ENCODE measurements at places on chromosomes 16 and 17. TPM values are rescaled to one million over a fixed set of nuclear protein-coding genes. Genes with fewer than 3 reads are reported as not detected.
A peak's percentile ranks its signal among the peaks of the same experiment; 100 is the strongest.

DNA sequence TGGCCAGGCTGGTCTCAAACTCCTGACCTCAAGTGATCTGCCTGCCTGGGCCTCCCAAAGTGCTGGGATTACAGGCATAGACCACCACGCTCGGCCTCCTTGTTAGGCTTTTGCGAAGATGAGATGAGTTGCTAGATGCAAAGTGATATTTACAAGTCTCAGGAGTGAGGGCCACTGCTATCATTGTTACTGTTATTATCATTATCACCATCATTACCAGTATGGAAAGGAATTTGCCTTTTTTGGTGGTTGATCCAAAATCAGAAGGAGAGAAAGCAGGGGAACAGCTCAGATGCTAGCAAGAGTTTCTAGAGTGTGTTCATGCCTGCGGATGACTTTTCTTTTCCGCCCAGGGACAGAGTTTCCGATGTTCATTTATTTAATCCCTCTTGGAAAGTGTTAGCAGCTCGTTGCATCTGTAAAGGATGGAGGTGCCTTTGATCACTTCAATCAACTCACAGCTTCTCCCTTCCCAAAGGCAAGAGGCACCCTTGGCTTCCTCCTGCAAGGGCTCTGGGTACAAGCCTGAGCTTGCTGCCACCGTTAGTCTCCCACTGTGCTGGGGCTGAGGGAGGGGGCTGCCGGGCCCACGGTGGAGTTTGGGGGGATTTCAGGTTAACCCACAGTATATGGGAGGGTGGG lies 21.6 kb downstream of the ITPRIPL2 start:
- DNase-seq = no peak

DNA sequence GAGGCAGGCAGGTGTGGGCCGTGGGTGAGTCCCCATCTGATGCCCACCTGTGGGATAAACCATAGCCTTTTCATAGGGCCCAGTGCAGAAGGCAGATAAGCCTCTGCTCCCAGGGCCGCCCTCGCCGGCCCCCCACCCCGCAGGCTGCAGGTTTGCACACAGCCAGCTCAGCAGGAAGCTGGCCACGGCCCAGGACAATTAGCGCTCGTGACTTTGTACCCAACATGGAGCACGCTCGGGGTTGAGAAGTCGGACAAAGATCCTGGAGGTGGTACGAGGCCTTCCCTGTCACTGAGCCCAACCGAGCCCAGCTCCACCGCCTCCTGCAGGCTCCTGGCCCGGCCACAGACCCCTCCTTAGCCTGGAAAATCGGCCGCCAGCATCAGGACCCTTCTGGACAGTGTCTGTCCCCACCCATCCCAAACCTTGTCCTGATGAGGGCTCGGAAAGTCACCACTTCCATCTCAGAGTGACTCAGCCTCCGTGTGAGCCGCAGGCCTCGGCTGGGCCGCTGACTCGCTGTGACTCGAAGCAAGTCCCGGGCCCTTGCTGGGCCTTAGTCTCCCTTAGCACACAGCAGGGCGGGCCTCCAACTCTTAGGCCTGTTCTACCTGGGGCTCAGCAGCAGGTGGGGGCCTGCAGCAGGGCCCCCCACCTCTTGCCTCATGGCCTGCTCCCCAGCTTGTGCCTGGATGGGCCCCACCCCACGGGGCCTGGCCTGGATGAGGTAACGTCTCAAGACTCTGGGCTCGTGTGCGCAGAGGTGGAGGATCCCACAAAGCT lies 22.7 kb downstream of the FAM83G start:
- DNase-seq = peak; percentile 99

Gene MLYCD
- total RNA-seq = 5.6 TPM

Gene AHSP
- total RNA-seq = not detected

DNA sequence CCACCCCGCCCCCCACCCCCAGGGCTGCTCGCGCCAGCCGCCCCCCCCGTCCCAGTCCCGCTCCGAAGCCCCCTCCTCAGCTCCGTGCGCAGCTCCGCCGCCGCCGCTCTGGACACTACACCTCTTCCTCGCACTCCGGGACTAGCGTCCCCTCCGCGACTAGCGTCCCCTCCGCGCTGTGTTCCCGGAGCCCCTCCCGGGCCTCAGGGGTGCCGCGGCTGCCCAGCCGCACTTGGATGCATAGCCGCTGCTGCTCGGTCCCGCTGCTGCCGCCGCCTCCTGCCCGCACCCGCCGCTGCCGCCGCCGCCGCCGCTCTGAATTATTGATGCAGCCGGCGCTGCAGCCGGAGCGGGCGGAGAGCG lies at the start of gene CBLN1:
Gene CBLN1 (minus strand): TSS at position 359 of the 363 bp plus-strand sequence. CDS start 373 bp downstream, outside the sequence.
- no peak for DNase-seq

GRCh38 chr16:65684230-65684629 lies 562.4 kb upstream of the CDH11 start:
- no peak for DNase-seq

Gene KRTAP3-3
- not detected for total RNA-seq

- DNase-seq = no peak
Measured at GRCh38 chr16:26186091-26186615, 494.4 kb downstream of the HS3ST4 start.

- DNase-seq = no peak
Measured at GRCh38 chr16:49000594-49000993, 281.0 kb downstream of the CBLN1 start.

DNA sequence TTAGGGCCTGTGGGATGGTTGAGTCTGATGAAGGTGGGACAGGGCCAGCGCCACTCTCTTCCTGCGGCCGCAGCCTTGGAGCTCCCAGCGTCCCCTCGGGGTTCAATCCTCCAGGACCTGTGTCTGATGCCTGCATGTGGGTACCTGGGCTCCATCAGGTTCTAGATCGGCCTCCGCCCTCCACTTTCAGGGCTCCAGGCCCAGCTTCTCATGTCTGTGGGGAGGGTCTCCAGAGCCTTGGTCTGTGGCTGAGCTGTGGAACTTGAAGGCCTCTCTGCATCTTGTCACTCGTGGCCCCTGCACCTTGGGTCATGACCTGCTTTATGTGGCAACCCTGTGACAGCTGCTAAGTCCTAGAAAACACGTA lies 89.8 kb upstream of the ZNF750 start:
- peak; percentile 80 for DNase-seq

- no peak for DNase-seq
Measured at GRCh38 chr16:68645494-68646388, 631 bp downstream of the CDH3 start.

DNA sequence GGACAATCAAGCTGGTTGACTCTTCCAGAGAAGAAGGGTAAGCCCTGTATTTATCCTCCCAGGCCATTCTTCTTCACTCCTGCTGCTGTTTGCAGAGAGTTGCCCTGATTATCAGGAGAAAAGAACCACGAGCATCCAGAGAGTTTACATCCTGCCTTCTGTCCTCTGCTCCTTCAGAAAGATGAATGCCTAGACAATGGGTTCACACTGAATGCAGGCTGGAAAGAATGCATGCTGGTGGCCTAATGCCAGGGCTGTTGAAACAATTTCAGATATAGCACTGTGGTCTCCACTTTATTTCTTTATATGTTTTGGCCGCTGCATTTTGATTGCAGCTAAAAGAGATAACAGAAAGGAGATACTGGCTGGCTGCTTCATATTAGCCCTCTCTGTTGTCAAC lies 21.2 kb upstream of the HAS3 start:
- no peak for DNase-seq

DNA sequence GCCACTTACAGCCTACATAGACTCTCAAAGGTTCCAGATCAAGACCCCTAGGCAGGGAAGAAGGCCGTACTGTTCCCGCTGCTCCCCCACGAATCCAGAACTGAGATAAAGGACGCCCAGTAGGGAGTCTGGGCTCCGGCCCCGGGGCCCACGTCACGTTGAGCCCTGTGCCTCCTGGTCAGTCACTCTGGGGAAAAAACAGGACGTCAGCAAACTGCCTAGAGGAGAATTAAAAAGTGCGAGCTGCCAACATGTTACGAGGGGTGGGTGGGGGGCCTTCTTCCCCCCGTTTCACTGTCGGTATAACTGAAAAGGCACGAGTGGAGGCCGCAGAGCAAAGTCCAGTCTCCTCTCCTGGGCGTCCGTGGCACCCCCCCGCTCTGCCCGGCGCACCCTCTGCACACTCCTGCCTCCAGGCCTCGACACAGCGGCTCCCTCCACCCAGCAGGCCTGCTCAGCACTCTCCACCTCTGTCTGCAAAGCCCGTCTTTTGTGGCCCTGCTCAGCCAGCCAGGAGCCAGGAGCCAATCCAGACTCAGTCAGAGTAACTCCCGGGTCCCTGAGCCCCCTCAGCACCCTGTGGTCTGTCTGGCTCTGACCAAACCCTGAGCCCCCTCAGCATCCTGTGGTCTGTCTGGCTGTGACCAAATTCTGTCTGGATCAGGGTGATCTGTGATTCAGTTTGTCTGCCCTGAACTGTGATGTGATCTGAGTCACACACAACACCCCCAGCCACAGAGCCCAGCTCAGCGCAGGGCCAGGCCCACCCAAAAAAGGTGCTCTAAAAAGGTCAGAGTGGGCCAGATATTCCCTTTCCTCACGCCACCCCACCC lies 6.2 kb downstream of the ITGAE start:
- DNase-seq = peak; percentile 95

GRCh38 chr16:23424292-23424958 lies 28.6 kb downstream of the COG7 start:
- no peak for DNase-seq

DNA sequence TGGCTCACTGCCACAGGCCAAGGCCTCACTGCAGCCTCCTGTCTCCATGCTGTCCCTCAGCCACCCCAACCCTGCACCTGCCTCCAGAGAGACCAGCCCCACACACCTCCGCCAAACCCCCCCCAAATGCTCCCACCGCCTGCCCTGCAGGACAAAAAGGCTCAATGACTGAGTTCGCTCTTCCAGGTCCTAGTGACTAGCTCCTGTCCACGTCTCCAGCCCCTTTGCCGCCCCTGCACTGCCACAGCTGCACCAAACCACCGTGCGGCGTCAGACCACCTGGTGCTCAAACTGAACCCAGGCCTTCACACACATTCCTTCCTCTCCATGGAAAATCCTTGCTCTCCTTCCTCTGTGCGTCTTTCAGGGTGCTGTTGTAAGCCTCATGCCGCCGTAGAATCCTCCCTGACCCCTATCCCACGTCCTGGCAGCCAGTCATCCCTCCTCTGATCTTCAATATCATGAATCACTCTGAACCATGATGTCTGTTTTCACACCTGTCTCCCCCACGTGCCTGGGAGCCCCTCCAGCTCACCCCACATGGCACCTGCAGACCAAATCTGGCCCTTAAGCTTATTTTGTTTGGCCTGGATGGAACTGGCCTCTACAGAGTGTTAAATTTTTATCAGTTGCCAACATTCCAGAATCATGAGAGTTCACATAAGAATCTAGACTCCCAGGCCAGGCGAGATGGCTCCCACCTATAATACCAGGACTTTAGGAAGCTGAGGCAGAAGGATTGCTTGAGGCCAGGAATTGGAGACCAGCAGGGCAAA lies 4.3 kb upstream of the GSG1L start:
- peak; percentile 96 for DNase-seq

- DNase-seq = no peak
Measured at GRCh38 chr16:50956637-50957036, 194.4 kb downstream of the SALL1 start.

Gene WDR59
- total RNA-seq = 21.5 TPM

Gene KRTAP9-2
- not detected for total RNA-seq

Gene NPIPB13
- total RNA-seq = 5.9 TPM

Gene PTRH2
- 8.0 TPM for total RNA-seq

GRCh38 chr17:1703063-1703462 lies 7.1 kb downstream of the TLCD2 start:
- DNase-seq = peak; percentile 19

- DNase-seq = no peak
Measured at GRCh38 chr16:85892760-85893159, 6.2 kb upstream of the IRF8 start.

Gene NPIPA5
- total RNA-seq = 5.4 TPM

Gene NPIPA8
- not detected for total RNA-seq

DNA sequence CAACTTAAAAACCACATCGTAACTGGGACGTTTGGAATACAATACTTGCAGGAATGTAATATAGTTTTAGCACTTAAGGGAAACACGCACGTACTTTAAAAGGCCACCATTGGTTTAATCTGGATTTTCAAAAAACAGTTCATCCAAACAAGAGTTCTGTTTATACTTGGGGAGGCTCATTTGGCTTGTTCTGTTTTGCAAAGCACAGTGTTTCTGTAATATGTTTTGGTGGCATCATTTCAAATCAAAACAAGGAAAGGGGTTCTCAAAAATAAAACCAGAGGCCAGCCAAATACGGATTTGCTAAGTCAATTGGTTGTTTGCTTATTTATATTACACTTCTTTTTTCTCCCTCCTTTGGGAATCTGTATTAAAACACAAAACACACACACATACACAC lies 656.1 kb upstream of the SOX9 start:
- no peak for DNase-seq

Gene CDRT15L2
- not detected for total RNA-seq

DNA sequence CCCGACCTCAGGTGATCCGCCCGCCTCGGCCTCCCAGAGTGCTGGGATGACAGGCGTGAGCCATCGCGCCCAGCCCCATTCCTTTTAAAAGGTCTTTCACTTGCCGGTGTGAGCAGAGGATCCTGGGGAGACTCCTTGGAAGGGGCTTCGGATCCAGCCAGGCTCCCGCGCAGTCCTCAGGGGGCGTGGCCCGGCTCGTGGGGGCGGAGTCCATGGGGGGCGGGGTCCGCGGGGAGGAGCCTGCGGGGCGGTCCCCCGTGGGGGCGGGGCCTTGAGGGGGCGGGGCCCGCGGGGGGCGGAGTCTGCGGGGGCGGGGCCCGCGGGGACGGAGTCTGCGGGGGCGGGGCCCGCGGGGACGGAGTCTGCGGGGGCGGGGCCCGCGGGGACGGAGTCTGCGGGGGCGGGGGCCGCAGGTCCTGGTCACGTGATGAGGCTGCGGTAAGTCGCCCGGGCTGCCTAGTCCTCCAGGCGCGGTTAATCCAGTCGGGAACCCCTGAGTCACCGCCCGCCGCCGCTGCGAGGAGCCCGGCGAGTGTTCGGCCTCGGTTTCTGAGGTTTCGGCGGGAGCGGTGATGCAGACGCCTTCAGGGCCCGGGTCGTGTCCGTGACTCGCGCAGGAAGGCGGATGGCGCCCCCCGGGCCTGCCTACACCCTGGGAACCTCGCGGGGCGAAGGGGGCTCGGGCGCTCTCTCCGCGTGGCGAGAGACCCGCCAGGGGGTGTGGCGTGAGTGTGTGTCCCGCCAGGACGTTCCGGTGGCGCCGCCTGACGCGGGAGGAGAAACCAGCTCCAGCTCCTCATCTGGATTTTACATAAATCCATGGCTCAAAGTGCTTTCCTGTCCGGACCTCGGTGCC lies 23.6 kb upstream of the ABR start:
- DNase-seq = peak; percentile 97

Gene DCTPP1
- total RNA-seq = 13.8 TPM

GRCh38 chr17:44345454-44346026 lies 438 bp downstream of the GRN start:
- peak; percentile 90 for DNase-seq

Gene MYL11
- not detected for total RNA-seq

DNA sequence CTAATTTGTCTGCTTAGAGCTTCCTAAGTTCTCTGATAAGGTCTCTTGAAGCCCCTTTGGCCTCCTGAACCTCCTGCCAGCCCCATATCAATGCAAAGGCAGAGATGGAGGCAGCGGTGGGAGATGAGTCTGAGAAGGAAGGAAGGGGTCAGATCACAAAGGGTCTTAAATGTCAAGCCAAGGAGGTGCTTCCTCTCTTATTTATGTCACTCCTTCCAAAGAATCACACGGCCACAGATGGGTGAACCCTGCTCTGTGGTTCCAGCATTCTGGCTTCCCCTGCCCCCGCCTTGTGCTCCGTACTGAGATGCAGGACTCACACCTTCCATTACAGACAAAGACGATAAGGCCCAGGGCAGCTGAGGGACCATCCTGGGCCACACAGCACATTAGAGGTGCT lies 96.3 kb downstream of the GSG1L start:
- DNase-seq = no peak

Data from osteoblast (primary cell).